ENCODE measurements at places on chromosomes 11 and 22. TPM values are rescaled to one million over a fixed set of nuclear protein-coding genes. Genes with fewer than 3 reads are reported as not detected.

Gene PGA5
- not detected for total RNA-seq

Gene OR4A5
- not detected for total RNA-seq

Gene OR51Q1
- not detected for total RNA-seq

Gene MS4A3
- not detected for total RNA-seq

Gene MS4A4E
- not detected for total RNA-seq

Gene MTCH2
- total RNA-seq, result 131 TPM

Gene KCNQ1OT1
- 0.74 TPM for total RNA-seq

Gene KDM4F
- total RNA-seq, result not detected

GRCh38 chr11:64358907-64359711, at the start of gene RPS6KA4:
Gene RPS6KA4, plus strand, starts transcription at chr11:64359162. Its CDS starts 74 bp downstream, at chr11:64359236.
- H3K27me3 ChIP-seq, result no peaks in the 10 kb centered on the region
- peak; percentile 54 for DNase-seq
- H3K4me3 ChIP-seq, result peak within 1 kb of the TSS; percentile 91
- peak within 1 kb of the TSS; percentile 83 for H3K27ac ChIP-seq
- peaks cover 50% of the 10 kb centered on the region for H3K36me3 ChIP-seq

GRCh38 chr11:102991776-102992175, 36.2 kb upstream of the MMP13 start:
- H3K36me3 ChIP-seq, result no peaks in the 10 kb centered on the region
- H3K4me1 ChIP-seq, result no peaks in the 10 kb centered on the region
- no peak overlapping the region for H3K4me3 ChIP-seq
- peaks cover 17% of the 10 kb centered on the region for H3K27me3 ChIP-seq
- no peak for DNase-seq
- H3K27ac ChIP-seq, result no peak overlapping the region

DNA sequence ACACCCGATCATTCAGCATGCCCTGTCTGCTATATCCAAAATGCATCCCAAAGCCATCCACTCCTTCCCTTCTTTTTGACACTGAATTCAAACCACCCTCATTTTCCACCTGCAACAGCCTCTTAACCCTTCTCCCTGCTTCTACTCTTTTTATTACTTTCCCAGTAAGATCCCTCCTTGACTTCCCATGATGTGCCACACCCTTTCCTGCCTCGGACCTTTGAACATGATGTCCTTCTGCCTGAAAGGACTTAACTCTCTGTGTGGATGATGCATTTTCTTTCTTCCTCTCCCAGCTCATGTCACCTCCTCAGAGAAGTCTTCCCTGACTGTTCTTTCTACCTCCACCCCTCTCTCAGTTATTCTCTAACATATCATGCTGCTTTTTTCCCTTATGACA, 36.5 kb downstream of the HTR3A start:
- no peak overlapping the region for H3K27ac ChIP-seq
- H3K27me3 ChIP-seq, result peaks cover 24% of the 10 kb centered on the region
- H3K4me3 ChIP-seq, result no peak overlapping the region

DNA sequence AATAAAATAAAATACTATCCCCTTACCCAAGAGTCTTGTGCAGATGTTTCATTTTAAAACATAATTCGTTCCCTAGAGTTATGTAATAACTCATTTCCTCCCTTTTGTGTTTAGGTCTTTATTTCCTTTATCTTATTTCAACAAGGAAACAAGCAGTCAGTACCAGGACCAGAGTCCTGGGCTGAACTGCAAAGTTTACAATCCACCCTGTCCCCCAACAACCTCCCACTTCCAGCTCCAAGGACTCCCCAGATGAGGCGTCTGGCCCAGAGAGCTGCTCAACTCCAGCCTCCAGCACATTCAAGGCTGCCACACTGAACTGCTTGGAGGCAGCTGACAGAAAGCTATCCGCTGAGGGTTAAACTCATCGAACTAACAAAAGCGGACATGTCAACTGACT, 4.5 kb downstream of the POLDIP3 start:
- H3K27me3 ChIP-seq, result no peaks in the 10 kb centered on the region
- DNase-seq, result no peak

GRCh38 chr11:24171869-24172268, 325.0 kb upstream of the LUZP2 start:
- DNase-seq, result no peak
- no peaks in the 10 kb centered on the region for H3K36me3 ChIP-seq
- H3K4me3 ChIP-seq, result no peak overlapping the region
- no peak overlapping the region for H3K27ac ChIP-seq

DNA sequence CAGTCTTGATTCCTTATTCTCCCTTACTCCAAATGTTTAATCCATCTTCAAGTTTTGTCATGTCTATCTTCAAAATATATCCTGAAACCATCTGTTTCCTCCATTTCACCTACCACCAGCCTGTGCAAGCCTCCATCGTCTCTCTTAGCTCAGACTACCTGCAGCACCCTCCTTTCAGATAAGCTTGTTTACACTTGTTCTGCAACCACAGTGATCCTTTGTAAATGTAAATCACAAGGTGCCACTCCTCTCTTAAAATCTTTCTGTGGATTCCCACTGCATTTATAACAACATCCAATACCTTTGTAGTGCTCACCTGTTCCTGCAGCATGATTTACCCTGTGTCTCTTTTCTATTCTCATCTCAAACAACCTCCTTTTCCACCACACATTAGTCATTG, 31.8 kb upstream of the GPR83 start:
- no peaks in the 10 kb centered on the region for H3K4me1 ChIP-seq
- H3K36me3 ChIP-seq, result peaks cover 64% of the 10 kb centered on the region
- H3K27me3 ChIP-seq, result no peaks in the 10 kb centered on the region

DNA sequence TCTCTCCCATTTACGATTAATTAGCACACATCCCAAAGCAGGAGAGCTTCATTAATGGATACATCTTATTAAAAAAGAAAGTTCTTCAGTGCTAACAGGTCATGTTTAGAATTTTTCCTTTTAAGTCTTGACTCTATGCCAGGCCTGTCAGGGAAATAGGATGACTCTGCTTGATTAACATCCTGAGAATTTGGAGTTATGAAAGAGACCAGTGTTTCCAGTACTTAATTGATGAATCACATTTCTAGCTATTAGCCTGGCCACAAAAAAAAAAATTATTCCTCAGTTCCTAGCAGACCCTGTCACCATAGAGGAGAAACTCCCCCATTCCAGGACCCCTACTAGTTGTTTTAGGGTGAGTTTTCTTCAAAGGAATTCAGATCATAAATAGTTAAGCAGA, 23.6 kb upstream of the ME3 start:
- no peak overlapping the region for H3K27ac ChIP-seq
- no peaks in the 10 kb centered on the region for H3K36me3 ChIP-seq
- peaks cover 6% of the 10 kb centered on the region for H3K27me3 ChIP-seq
- DNase-seq, result no peak
- H3K4me3 ChIP-seq, result no peak overlapping the region

- H3K27ac ChIP-seq, result peak overlapping the region; percentile 92
- H3K4me3 ChIP-seq, result peak overlapping the region; percentile 97
- no peak for DNase-seq
- H3K4me1 ChIP-seq, result peaks cover 54% of the 10 kb centered on the region
These were observed 3.1 kb downstream of the MAML2 start for GRCh38 chr11:96339706-96340554.

DNA sequence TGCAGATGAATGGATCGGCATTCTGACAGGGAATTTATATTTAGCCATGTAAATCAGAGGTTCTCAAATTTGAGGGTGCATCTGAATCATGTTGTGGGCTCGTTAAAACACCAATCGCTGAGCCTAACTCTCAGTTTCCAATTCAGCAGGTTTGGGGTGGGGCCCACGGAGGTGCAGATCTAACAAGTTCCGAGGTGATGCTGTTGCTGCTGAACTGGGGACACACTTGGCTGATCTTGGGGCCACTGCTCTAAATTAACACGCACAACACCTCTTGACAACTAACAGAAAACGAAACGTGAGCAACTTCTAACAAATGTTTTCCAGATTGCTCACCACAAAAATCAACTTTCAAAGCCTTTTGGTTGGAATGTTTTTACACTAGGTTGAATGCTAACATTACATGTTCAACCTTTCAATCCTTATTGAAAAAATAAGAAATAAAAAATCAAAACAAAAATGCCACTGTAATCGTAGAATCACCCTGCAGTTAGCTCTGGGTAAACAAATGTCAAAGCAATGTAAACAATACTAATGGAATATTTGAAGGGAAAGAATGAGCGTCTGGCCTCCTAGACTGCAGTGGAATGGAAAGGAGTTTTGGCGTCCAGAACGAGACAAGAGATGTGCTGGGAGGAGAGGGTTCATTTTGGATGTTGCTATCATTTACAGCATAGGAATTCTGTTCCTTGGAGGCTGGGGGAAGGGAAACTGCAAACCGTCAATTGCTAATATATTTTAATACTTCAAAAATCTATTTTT, 68.3 kb upstream of the SLC6A5 start:
- no peak overlapping the region for H3K4me3 ChIP-seq
- DNase-seq, result no peak
- H3K4me1 ChIP-seq, result no peaks in the 10 kb centered on the region

- peaks cover 8% of the 10 kb centered on the region for H3K36me3 ChIP-seq
- no peaks in the 10 kb centered on the region for H3K27me3 ChIP-seq
- H3K4me1 ChIP-seq, result peaks cover 23% of the 10 kb centered on the region
- peak overlapping the region; percentile 92 for H3K27ac ChIP-seq
- DNase-seq, result no peak
These were observed 607 bp downstream of the DMC1 start for GRCh38 chr22:38569181-38569971.

GRCh38 chr11:121351083-121351630, 58.6 kb downstream of the SC5D start:
- H3K27ac ChIP-seq, result no peak overlapping the region
- H3K27me3 ChIP-seq, result peaks cover 5% of the 10 kb centered on the region
- no peak for DNase-seq
- no peak overlapping the region for H3K4me3 ChIP-seq

- no peak overlapping the region for H3K27ac ChIP-seq
- no peak overlapping the region for H3K4me3 ChIP-seq
- DNase-seq, result no peak
- peaks cover 10% of the 10 kb centered on the region for H3K4me1 ChIP-seq
These were observed 38.0 kb downstream of the EIF3F start for GRCh38 chr11:8025123-8025522.

DNA sequence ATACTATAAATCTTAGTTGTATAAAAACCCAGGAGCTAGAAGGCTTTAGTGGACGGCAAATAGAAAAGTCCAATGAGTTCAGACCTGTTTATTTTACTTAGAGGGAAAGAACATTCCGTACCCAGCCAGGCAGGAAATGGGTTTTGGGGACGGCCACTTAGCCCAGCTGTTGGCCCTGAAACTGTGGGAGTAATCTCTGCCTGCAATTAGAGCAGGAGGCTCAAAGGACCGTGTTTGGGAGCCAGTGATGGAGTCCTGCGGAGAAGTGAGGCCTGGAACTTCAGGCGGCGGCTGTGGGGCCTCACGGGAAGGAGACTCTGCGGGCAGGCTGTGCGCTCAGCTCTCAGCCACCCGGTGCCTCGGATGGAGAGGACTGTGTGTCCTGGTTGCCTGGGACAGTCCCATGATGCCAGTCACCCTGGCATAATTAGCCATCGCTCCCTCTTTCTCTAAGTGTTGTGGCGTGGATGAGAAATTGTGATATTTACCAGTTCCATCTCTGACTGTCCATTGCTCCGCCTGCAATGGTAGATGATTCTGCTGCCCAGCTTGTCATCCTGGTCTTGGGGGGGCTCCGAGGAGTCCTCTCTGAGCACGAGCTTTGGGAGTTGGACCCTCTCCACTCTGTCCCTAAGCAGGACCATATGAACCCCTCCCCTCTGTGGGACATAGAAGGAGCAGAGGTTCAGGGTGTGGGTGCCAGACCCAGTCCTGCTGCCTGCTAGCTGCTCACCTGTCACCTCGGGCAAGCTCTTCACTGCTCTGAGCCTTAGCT, 530.3 kb downstream of the TBC1D22A start:
- DNase-seq, result no peak
- H3K4me3 ChIP-seq, result no peak overlapping the region
- no peak overlapping the region for H3K27ac ChIP-seq
- no peaks in the 10 kb centered on the region for H3K27me3 ChIP-seq
- H3K4me1 ChIP-seq, result no peaks in the 10 kb centered on the region

DNA sequence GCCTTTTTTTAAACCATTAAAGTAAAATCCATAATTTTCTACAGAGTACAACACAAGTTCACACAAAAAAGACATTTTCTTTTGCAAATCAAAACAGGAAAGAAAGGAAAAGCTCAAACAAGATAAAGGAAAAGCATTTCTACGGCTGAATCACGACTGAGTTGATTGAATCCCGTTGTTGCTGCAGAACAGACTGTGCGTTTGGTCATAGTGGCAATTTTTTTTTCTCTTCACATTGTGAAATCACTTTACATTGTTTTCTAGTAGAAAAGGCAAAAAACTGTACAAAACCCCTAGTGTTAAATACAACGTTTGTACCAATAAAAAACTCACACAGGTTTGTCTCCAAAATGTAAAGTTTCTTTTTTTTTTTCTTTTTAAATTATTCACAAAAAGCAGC, 17.3 kb upstream of the RAPSN start:
- H3K27me3 ChIP-seq, result no peaks in the 10 kb centered on the region
- no peak overlapping the region for H3K4me3 ChIP-seq

DNA sequence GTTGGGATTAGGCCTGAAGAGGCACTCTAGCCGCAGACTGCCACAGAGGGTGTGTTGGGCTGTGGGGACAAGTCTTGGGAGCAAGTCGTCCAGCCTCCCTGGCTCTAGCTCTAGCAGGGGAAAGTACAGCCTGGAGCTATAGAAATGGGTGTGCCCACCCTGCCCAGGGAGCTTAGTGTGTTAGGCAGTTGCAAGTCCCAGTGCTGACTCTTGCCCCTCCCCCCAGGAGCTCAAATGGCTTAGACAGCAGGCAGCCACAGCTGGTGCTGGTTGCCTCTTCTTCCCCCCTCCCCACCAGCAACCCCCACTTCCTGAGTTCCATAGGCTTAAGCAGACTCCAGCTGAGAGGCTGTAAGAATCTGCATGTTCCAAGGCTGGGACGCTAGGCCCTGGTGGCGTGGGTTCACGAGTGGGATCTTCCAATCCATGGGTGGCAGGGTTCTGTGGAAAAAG, 61.2 kb downstream of the GUCY1A2 start:
- no peak for DNase-seq
- H3K27me3 ChIP-seq, result no peaks in the 10 kb centered on the region
- no peaks in the 10 kb centered on the region for H3K36me3 ChIP-seq
- no peak overlapping the region for H3K4me3 ChIP-seq
- H3K27ac ChIP-seq, result no peak overlapping the region

- peaks cover 27% of the 10 kb centered on the region for H3K36me3 ChIP-seq
- peaks cover 19% of the 10 kb centered on the region for H3K4me1 ChIP-seq
- no peak for DNase-seq
- peak overlapping the region; percentile 81 for H3K27ac ChIP-seq
- no peaks in the 10 kb centered on the region for H3K27me3 ChIP-seq
These were observed 1.1 kb downstream of the GATD1 start for GRCh38 chr11:776263-776560.

DNA sequence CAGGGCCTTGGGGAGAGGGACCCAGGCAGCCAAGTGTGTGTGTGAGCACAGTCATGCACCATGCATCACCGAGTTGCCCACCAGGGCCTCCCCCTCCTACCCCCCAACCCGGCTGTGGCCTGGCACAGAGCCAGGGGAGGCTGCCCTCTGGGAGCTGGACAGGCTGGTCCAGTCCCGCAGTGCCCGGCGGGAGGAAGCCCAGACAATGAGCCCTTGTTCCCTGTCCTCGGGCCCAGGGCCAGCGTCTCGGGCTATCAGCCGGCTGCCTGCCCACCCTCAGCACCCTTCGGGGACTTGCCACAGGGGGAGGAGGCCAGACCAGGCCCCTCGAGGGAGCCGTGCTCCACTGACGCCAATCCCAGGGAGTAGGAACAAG, 4.5 kb downstream of the LRRC75B start:
- H3K27ac ChIP-seq, result no peak overlapping the region
- DNase-seq, result no peak
- H3K27me3 ChIP-seq, result no peaks in the 10 kb centered on the region
- no peaks in the 10 kb centered on the region for H3K36me3 ChIP-seq
- no peak overlapping the region for H3K4me3 ChIP-seq
